ENCODE measurements at places on chromosomes 6 and 20. TPM values are rescaled to one million over a fixed set of nuclear protein-coding genes. Genes with fewer than 3 reads are reported as not detected.

The HNF4A gene
- not detected for total RNA-seq

The VSX1 gene
- not detected for total RNA-seq

The EYS gene
- 0.05 TPM for total RNA-seq

The DEFB132 gene
- not detected for total RNA-seq

The GPR6 gene
- total RNA-seq, result not detected

The ZCCHC3 gene
- total RNA-seq, result 11.3 TPM

The WFDC10B gene
- total RNA-seq, result not detected

The CRISP3 gene
- total RNA-seq, result not detected

The HBS1L gene
- 178 TPM for total RNA-seq

The CLPSL2 gene
- not detected for total RNA-seq

The RIPPLY2 gene
- not detected for total RNA-seq
